ENCODE measurements at places on chromosomes 16 and 17. TPM values are rescaled to one million over a fixed set of nuclear protein-coding genes. Genes with fewer than 3 reads are reported as not detected.
A peak's percentile ranks its signal among the peaks of the same experiment; 100 is the strongest.

DNA sequence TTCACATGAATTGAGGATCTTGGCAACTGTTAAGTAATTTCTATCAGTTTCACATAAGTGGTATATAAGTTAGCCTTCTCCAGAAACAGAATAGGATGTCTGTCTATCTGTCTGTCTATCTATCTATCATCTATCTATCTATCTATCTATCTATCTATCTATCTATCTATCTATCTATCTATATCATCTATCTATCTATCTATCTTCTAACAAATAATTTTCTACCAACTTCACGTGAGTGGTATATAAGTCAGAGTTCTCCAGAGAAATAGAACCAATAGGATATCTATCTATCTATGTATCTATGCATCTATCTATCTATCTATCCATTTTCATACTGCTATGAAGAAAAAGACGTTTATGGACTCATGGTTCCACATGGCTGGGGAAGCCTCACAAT lies 11.4 kb upstream of the SPACA3 start:
- DNase-seq = no peak

DNA sequence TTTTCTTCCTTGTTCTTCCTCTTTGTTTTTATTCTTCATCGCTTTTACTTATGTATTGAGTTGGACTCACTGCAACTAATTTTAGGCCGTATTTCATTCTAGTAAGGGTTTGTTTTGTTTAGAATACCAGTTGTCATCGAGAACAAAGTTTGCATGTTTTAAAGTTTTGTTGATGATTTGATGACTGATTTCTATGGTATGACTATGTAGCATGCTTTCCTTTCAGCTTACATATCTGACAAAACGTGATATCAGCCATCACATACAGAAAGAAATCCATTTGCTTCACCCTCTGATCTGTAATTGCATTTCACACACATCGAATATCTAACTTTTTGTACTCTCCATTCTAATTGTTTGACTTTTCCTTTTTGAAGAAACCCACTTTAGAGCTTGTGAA lies 4.0 kb downstream of the PRKCA start:
- DNase-seq = no peak

DNA sequence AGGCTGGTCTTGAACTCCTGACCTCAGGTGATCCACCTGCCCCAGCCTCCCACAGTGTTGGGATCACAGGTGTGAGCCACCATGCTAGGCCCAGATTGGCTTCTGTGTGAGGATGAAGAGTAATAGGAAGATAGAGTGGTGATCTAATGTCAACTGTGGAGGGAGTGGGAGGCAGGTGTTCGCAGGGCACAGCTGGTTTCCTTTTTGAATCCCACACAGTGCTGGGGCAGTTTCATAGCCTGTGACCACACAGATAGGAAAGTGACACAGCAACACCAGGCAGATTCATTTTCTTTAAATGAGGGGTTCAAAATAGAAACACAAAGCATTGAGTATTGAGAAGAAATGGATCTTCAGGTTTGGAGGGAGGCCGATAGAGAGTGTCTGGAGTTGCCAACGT lies 540.3 kb downstream of the WWOX start:
- no peak for DNase-seq

ERN2 gene
- total RNA-seq = 0.29 TPM

ACAP1 gene
- total RNA-seq = 23.2 TPM

SMIM36 gene
- not detected for total RNA-seq

GRCh38 chr16:58000706-58001676 lies at the start of gene USB1:
USB1 (plus strand) TSS chr16:58001407; CDS start chr16:58001484, 77 bp downstream.
- DNase-seq = peak; percentile 94

DNA sequence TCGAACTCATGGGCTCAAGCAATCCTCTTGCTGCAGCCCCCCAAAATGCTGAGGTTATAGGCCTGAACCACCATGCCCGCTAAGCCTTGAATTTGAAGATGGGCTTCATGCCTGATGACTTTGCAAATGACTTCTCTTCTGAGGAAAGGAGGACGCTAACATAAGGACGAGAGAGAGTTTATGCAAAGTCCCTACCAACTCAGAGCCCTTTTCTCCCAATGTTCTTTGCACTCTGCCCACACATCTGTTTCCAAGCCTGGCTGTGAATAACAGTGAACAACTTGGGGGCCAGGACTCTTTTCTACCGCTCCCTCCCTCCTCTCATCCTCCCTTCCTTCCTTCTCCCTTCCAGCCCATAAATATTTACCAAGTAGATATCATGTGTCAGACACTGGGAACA lies 8.5 kb upstream of the NPIPB2 start:
- DNase-seq = no peak

GRCh38 chr17:73386561-73386960 lies 74.8 kb upstream of the CDC42EP4 start:
- DNase-seq = no peak

SPATA2L gene
- 13.3 TPM for total RNA-seq

- DNase-seq = no peak
Measured at GRCh38 chr16:30914830-30915229, 8.5 kb upstream of the FBXL19 start.

CA7 gene
- total RNA-seq = not detected

GRCh38 chr17:42804918-42805367 lies 6.3 kb downstream of the CNTD1 start:
- no peak for DNase-seq

DNA sequence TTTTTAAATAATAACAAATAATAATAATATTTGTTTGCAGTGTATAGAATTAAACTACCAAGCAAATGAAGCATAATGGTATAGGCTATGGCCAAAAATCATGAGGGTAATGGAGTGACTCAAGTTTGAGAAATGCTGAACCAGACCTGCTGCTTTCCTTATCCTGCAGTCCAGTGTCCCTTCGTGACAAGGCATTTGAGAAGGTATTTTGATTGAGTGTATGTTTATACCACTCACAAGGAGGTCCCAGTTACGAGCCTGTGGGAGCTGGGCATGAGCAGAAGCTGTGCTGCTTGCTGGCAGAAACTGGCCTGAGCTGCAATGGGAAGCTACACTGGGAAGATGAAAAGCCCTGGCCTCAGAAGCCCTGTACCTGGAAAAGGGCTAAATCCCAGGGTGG lies 50.3 kb downstream of the GNAO1 start:
- no peak for DNase-seq

- no peak for DNase-seq
Measured at GRCh38 chr17:6591599-6592158, 35.3 kb upstream of the PITPNM3 start.

DNA sequence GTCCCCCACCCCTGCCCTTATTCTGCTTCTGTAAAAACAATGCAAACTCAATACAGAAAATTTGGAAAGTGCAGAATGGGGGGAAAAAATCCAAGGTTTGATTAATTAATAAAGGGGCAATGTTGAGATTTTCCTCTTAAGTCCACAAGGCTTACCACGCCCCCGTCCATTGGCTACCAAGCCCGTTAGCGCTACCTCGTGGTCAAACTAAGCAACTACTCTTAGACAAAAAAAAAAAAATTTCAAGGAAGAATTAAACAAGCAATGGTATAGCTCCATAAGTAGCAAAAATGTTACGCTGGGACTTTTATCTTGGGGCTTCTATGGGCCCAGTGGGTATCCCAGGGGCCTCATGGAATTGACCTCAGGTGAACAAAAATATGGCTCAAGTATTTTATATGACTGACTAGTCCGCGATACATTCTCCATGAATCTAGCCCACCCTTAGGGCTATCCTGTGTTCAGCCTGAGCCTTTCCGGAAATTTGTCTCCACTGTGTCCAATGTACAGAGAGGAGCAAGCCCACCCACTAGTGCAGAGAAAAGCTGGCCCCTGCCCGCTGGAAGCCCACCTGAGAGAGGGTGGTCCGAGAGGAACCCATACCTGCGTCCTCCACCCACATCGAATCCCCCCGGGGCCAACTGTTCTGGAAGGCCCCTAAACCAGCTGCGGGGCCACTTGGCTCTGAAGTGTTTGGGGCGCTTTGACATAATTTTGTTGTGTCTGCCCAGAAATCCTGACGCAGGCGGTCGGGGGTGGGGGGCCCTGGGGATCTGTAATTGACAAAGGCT lies 19.1 kb upstream of the TEX2 start:
- no peak for DNase-seq

ST6GALNAC1 gene
- total RNA-seq = 14.1 TPM

PRAC2 gene
- not detected for total RNA-seq

KRTAP16-1 gene
- total RNA-seq = not detected

ESRP2 gene
- 61.0 TPM for total RNA-seq

AP2B1 gene
- 153 TPM for total RNA-seq

- no peak for DNase-seq
Measured at GRCh38 chr16:17372386-17372785, 98.4 kb downstream of the XYLT1 start.

EVPLL gene
- 1.8 TPM for total RNA-seq

DNA sequence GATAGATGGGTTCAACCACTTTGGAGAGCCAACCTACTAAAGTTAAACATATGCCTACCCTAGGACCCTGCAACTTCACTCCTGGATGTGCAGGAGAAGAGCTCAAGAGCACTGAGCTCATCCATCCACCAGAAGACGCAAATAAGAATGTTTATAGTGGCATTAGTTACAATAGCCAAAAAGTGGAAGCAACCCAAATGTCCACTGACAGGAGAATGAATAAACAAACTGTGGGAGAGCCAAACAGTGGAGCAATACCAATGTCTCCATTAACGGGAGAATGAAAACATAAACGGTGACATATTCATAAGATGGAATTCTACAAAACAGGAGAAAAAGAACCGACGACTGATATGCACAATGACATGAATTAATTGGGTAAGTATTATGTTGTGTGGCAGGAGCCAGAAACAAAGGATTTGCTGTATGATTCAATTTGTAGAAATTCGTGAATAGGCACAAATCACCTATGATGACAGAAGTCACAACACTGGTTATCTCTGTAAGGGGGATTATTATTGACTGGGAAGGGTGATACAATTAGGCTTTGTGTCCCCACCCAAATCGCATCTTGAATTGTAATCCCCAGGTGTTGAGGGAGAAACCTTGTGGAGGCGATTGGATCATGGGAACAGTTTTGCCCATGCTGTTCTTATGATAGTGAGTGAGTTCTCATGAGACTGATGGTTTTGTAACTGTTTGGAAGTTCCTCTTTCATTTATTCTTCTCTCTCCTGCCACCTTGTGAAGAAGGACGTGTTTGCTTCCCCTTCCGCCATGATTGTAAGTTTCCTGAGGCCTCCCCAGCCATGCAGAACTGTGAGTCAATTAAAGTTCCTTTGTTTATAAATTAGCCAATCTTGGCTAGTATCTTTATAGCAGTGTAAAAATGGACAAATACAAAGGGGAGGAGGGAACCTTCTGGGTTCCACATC lies 57.9 kb upstream of the PLCG2 start:
- no peak for DNase-seq

DNA sequence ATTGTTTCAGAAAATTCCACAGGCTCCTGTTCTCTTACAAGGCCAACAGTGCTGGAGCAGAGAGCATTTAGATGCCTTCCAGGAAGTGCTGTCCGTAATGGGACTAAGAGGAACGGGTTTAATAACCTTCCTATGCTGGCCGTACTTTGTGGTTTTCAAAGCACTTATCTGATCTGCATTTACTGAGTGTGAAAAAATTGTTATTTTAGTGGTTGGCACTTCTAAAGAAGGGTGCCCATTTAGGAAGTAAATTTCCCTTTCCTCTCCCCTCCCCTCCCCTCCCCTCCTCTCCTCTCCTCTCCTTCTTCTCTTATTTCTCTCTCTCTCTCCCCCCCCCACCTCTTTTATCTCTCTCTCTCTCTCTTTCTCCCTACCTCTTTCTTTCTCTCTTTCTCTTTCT lies 72.0 kb upstream of the DNAJA2 start:
- DNase-seq = no peak

HSPB9 gene
- total RNA-seq = not detected

- peak; percentile 77 for DNase-seq
Measured at GRCh38 chr17:732902-733720, 715 bp downstream of the TLCD3A start.

DNA sequence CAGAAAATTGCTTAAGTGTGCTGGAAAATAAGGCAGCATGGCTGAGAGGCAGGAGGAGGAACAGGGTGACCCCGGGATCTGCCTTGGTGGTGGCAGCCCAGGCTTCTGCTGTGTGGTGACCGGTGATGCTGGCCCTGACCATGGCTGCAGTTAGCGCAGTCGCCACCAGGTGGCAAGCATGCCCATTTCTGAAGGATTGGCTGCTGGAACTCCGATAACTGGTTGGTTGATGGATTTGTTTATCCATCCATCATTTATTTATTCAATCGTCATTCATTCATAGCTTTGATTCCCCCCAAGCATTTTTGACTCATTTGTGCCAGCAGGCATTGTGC lies 29.1 kb upstream of the ITGA3 start:
- peak; percentile 92 for DNase-seq

DNA sequence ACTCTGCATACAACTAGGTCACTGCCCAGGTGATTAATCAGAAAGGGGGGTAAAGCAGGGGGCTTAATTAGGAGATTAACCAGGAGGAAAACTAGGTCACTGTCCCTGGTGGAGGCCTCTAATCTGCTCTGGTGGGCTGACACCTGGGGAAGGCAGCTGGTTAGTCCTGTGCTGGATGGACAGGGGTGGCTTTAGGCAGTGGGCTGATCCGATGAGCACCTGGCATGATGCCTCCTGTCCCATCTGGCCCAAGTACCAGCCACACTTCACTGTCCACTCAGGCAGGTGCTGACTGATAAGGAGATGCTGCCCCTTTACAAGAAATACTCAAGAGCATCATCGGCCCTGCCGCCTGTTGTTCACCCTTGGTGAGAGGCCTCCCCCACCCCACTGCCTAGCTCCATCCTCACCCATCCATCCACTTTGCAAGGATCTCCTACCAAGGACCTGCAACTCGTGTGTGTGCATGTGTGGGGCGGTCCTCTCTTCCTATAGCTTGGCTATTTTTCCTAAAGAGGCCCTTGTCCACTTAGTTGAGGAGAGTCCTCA lies 13.8 kb upstream of the RCVRN start:
- no peak for DNase-seq

- peak; percentile 46 for DNase-seq
Measured at GRCh38 chr17:4550534-4551039, 4.6 kb downstream of the MYBBP1A start.

DNA sequence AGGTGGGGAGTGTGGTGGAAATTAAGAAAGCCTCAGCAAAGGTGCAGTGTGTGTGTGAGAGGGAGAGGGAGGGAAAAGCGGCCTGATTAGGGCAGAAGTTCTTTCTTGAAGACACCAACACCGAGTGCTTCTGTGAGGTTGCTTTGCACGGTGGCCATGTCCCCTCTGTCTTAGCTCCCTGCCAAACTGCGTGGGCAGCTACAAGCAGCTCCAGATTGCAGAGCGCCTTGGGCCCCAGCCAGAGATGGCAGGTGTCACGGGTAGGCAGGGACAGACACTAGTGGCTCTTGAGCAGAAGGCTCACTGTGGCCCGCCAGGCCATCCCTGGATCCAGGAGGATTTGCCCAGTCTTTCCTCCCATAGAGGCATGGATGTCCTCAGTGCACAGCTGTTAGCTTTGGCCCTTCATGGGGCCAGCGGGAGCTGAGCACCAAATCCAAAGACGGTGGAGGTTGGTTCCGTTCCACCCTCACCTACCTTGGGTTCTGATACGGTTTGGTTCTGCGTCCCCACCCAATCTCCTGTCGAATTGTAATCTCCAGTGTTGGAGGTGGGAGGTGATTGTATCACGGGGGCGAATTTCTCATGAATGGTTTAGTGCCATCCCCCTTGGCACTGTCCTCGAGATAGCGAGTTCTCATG lies 21.4 kb downstream of the KIAA0513 start:
- no peak for DNase-seq

KCNJ18 gene
- not detected for total RNA-seq

GRCh38 chr17:47276868-47277267 lies 23.2 kb downstream of the ITGB3 start:
- DNase-seq = peak; percentile 68

All from upper lobe of right lung (tissue), 1 donor.